ENCODE measurements at places on chromosomes 11 and 22.
A peak's percentile ranks its signal among the peaks of the same experiment; 100 is the strongest.

DNA sequence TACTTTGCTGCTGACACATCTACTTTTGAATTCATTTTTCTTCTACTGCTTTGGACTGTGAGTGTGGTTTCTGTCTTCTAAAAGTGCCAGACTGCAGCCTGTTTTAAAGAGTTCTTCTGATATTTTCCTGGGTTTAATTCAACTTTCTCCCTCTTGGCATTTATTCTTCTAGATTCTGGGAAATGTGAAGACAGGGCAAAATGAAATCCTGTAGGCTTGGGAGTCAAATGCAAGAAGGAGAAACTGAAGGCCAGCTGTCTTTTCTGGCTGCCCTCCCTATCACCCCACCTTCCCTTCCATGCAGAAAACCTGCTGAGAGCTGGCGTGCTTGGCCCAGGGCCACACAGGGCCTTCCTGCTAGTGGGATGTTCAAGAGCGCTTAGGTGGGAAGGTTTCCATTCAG, 7.6 kb downstream of the ZNF70 start:
- no peak for DNase-seq

DNA sequence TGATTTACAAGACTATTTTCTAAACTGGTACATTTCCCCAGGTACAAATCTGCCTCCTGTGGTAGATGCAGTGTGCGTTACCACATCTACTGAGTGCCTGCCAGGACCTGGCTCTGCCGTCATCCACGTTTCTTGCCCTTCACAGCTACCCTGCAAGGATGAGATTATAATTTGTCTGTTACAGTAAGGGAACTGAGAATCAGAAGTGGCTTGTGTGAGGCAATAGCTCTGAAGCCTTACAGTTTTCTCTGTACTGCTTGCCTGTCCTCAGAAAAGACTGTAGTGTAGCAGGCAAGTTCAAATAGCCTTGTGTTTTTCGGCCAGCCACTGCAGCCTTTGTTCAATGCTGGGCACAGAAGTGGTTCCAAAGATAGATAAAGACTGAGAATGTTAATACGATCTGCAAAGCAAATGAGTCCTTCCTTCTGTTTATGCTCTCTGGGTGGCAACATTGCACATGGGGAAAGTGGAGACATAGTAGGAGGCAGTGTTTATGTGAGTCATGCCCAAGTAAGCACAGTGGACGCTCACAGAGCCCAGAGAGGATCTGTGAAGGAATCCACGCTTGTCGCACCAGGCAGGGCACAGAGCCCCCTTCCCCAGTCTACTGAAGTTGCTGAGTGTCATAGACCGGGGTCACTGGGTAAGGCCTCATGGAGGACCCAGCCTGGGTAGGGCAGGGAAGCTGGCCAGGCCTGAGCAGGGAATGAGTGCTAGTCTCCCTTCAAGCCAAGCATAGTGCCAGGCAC, 49.1 kb downstream of the MICAL2 start:
- no peak for DNase-seq

GRCh38 chr11:128302425-128303186, 284.8 kb downstream of the ETS1 start:
- DNase-seq = no peak

- peak; percentile 79 for DNase-seq
These were observed at the start of gene MAML2 for GRCh38 chr11:96342961-96343711. Gene MAML2 (minus strand): TSS chr11:96343195. CDS start chr11:96341895, 1,300 bp downstream.

DNA sequence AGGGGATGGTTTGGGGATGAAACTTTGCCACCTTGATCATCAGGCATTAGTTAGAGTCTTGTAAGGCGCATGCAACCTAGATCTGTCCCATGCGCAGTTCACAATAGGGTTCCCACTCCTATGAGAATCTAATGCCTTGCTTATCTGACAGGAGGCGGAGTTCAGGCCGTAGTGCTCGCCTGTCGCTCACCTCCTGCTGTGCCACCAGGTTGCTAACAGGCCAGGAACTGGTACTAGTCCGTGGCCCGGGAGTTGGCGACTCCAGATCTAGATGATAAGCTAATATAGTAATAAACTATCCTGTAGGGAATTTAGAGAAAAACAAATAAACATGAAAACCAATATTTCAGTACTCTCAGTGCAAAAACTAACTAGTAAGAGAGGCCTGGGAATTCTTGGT, 155.4 kb upstream of the ANO5 start:
- no peak for DNase-seq

- DNase-seq = no peak
These were observed 230.6 kb upstream of the PDGFD start for GRCh38 chr11:104394508-104394907.

- no peak for DNase-seq
These were observed 252.6 kb downstream of the GUCY1A2 start for GRCh38 chr11:106765469-106766258.

DNA sequence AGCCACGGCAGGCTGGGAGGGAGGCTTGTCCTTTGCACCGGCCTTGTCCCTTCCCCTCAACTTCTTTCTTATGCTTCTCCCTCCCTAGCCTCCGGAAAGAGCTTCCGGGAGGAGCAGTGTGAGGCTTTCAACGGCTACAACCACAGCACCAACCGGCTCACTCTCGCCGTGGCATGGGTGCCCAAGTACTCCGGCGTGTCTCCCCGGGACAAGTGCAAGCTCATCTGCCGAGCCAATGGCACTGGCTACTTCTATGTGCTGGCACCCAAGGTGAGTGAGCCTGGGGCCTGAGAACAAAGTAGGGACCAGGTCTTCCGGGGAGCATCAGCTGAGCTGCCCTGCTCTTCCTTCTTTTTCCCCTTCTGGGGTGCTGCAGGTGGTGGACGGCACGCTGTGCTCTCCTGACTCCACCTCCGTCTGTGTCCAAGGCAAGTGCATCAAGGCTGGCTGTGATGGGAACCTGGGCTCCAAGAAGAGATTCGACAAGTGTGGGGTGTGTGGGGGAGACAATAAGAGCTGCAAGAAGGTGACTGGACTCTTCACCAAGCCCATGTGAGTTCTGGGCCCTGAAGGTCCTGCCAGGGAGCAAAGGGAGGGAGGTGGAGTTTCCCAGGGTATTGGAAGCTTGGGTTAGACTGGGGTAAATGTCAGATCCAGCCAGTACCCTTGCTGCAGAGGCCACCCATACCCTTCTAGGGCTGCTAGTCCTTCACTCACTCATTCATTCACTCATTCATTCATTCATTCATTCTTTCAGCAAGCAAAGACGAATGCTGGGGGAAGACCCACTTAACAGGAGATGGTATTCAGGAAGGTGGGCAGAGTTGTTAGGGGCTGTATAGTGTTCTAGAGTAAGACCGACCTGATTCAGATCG, 22.6 kb downstream of the ADAMTS15 start:
- DNase-seq = no peak

GRCh38 chr11:92626624-92627023, 342.8 kb upstream of the MTNR1B start:
- DNase-seq = no peak

DNA sequence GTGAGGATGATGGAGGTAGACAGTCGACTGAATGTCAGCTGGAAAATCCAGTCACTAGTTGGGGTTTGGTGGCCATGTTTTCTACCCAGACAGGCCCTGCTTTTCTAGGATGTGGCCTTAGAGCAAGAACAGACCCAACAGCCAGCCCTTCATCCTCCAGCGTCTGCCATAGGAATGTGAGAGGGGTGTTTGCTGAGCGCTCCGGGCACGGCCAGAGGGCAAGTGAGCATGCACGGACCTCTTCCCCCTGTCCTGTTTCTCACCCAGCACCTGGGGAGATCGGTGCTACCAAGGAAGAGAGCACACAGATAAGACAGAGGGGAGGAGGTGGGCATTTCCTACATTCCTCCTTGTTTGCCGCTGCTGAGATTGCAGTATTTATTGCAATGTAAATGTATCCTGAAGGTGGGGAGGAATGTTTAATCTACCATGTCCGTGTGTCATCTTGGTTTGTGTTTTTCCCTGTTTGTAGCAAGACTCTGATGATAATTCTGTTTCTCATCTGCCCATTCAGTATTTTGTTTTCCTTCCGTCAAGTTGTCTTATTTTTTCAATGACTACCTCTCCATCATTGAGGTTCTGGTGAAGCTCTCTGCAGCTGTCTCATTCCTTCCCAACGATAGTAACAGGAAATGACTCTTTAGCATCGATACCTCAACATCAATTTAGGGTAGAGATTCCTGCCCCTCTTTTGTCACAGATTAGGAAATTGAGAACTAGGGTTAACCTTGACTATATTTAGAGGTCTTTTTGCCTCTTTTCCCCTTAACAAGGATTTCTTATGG, 4.9 kb upstream of the ATF4 start:
- no peak for DNase-seq

DNA sequence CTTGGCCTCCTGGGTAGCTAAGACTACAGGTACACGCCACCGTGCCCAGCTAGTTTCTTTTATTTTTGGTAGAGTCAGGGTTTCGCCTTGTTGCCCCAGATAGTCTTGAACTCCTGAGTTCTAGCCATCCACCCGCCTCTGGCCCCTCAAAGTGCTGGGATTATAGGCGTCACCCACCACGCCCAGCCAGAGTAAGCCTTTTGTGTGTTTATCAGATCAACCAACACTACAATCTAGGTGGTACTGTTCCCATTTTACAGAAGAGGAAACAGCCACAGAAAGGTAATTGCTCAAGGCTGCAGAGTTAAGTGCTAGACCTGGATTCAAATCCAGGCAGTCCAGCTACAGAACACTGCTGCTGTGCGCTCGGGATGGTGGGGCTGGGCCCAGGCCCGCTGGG, 3.1 kb downstream of the TOMM22 start:
- DNase-seq = no peak

DNA sequence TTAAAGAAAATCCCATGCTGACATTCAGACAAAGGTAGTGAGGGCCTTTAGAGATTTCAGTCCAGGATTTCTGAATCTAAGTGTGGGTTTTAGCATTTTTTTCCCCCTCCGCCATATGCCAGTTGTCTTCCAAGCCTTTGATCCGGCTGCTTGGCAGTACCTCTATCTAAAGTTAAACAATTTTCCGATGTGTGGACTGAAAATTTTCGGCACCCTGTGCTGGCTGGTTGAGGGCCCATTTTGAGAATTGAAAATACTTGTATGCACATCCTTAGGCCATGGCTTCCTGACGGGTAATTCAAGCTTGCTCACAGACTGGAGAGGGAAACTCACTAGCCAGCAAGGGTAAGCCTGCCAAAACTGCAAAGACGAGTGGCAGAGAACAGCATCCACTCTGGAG, 131.9 kb upstream of the NARS2 start:
- DNase-seq = no peak

GRCh38 chr22:17726928-17727897, 47.1 kb downstream of the BID start:
- DNase-seq = no peak

GRCh38 chr22:29306175-29306834, at the start of gene GAS2L1:
Gene GAS2L1 (plus strand): TSS chr22:29306650. CDS start chr22:29308106, 1,456 bp downstream.
- peak; percentile 34 for DNase-seq

DNA sequence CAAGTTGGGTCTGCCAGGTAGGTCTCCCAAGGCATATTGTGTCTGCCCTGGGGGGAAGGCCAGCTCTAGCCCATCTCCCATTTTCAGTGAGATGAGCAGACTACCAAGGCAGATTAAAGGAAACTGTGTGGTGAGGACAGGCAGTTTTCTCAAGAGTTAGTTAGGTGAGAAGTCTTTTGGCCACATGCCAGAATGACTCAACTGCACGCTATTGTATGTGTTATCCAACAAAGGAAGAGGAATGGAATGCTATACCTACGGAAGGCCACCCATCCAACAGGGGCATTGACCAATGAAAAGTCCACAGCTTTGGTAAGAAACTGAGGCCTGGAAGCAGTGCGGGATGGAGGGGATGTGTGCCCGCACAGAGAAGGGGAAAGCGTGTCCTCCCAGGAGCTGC, 941.7 kb downstream of the NTM start:
- DNase-seq = no peak

- DNase-seq = no peak
These were observed 4.6 kb downstream of the KRTAP5-8 start for GRCh38 chr11:71542382-71542781.

- no peak for DNase-seq
These were observed 35.0 kb downstream of the PPFIA1 start for GRCh38 chr11:70305501-70305900.
